Heart left ventricle (tissue), 16 donors: ENCODE measurements at places on chromosomes 6 and 20.

DNA sequence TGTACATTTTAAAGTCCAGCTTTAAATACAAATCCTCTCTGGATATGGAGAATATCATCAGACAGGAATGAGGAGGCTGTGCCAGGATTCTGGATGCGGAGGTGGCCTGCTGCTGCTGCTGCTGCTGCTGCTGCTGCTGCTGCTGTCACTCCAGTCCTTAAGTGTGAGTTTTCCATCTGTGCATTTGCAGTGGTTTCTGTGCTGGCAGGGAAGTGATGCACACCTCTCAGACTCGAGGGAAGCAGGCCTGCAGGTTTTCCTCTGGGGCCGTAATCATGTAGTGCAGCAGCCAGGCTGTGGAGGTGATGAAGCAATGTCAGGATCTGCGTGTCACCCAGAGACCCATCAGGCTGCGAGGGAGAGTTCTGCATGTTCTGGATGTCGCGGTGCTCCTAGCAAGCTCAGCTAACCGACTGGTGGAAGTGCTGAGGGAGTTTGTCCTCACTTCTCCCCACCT is 32.0 kb downstream of the CFAP61 start:
- peak; percentile 52 for DNase-seq

DNA sequence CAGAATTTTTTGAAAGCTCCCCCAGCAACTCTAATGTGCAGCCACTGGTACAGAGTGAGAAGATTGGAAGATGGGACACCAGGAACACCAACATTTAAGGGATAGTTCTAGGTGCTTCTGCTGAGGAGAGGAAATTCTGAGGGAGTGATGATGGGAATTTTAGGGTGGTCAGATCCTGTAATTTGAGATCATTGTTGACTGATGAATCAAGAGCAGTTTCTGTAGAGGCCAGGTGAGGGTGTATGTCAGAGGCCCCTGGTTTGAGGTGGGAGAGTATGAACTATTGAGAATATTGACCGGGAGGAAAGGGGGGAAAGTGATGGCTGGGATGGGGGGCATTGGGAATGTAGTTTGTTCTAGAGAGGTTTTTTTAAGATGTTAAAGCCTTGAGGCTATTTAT is 47.2 kb downstream of the PTPRA start:
- DNase-seq, result no peak

DNA sequence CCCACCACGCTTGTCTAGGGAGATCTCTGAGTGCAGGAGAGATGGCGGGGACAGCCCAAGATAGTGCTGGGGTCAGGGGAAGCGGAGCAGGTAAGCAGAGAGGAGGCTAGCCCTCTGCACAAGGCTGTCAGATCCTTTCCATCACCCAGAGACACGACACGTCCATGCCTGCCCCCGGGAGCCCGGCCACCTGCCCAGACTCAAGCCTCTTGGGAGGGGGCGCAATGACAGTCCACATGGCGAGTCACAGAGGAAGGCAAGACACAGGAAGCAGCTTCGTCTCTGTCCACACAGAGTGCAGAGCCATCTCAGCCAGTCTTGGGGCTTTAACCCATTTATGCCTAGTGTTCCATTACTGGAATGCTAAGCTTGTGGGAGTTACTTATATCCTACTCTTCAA is 78.4 kb downstream of the PREX1 start:
- no peak for DNase-seq

DNA sequence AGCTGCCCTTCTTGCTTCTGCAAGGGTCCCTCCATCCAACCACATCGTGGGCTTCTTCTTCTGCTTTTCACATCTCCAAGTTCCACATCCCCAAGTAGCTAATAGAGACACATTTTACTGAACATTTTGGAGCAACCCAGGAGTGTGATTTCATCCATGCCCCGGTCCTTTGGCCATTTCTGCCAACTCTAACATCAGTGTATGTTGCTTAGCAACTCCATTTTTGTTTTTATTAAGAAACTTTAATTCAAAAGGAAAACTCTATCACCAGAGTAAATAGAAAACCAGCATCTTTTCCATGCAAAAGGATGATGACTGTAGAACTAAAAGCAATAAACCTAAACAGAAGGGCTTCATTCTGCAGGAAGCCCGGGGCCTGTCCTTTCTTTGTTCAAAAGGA is 32.7 kb upstream of the SULF2 start:
- DNase-seq, result no peak

- no peak for DNase-seq
Measured at GRCh38 chr20:48205786-48206185, 420.5 kb upstream of the SULF2 start.

- no peak for DNase-seq
Measured at GRCh38 chr6:166029506-166029905, 138.1 kb downstream of the TBXT start.

DNA sequence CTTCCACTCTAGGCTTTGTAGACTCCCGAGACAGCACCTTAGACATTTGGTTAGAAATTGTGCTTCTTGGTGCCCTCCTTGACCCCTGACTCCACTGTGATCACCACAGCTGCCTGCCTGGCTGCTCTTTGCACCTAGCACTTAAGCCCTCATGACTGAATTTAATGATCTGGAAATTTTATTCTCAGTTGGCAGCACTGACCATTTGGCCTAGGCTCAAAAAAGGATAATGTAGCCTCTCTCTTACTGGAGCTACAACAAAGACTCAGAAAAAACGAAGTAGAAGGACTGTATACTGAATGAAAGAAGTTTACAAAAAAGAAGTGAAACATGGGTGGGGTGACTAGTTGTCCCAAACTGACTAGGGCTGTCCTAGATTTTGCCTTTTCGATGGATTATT is 11.3 kb upstream of the ABRACL start:
- no peak for DNase-seq

- no peak for DNase-seq
Measured at GRCh38 chr6:79702691-79703090, 71.6 kb downstream of the SH3BGRL2 start.

GRCh38 chr20:51230727-51231126 is 207.8 kb upstream of the KCNG1 start:
- no peak for DNase-seq

DNA sequence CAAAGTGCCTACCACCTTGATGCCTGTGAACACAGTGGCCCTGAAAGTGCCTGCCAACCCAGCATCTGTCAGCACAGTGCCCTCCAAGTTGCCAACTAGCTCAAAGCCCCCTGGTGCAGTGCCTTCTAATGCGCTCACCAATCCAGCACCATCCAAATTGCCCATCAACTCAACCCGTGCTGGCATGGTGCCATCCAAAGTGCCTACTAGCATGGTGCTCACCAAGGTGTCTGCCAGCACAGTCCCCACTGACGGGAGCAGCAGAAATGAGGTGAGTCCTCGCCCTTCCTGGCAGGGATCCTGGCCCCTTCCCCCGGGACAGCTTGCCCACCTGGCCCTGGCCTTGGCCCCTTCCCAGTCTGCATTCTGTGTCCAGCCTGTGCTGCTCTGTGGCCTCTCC is 17.9 kb downstream of the MAVS start:
- DNase-seq, result no peak

GRCh38 chr6:30355281-30355680 is 10.3 kb downstream of the RPP21 start:
- DNase-seq, result no peak

DNA sequence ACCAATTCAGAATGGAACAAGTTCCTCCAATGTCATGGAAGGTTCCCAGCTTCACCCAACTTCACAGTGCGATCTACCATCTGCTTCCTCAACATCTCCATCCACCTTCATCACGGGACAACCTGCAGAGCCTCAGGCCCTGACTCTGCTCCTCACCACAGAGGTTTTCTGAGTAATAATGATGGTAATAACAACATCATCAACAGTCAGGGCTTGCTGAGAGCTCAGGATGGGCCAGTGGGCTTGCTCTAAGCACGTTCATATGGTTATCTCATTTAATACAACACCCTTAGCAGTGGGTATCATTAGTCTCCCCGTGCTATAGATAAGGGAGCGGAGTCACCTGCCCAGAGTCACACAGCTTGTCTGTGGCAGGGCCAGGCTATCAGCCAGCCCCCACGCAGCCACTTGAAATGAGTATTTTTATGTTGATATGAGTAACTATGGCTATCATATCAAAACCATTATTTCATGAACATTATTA is 38.6 kb downstream of the PREX1 start:
- DNase-seq, result no peak

DNA sequence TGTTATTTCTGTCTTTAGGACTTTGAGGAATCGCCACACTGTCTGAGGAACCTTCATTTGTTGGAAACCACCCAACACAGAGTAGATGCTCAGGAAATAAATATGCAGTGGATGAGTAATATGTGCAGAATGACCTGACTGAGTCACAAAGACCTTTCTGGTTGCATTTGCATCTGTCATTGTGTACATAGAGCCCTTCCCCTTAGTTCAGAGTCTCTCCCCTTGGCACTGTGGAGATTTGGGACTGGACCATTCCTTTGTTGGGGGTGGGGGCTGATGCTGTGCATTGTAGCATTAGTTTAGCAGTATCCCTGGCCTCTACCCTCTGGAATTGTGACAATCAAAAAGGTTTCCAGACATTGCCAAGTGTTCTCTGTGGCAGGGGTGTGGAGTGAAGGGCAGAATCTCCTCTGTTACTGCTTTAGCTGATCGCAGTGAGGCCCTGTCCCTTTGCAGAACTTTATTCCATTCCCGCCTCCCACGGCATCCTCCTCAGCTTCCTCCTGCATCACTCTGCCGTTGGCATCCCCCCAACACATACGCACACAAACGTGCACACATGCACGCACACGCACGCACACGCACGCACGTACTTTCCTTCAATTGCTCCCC is 64.5 kb downstream of the EYA2 start:
- no peak for DNase-seq

DNA sequence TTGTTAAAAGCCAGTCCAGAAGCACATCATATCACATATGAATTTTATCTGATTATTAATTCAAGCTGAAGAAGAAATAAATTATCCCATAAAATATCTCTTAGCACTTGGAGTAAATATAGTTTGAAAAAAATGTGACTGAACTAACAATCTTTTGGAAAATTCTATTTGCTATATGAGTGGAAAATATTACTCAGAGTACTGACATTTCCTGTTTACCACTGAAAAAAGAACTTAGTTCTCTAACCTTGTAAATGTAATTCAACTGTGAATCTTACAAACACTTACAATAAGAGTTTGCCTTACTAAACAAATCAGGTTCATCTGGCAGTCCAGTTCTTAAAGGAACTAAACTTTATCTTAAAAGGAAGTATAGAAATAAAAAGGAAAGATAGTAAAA is 44.2 kb downstream of the MOXD1 start:
- no peak for DNase-seq

GRCh38 chr6:2695454-2696095 is 55.1 kb downstream of the MYLK4 start:
- no peak for DNase-seq

DNA sequence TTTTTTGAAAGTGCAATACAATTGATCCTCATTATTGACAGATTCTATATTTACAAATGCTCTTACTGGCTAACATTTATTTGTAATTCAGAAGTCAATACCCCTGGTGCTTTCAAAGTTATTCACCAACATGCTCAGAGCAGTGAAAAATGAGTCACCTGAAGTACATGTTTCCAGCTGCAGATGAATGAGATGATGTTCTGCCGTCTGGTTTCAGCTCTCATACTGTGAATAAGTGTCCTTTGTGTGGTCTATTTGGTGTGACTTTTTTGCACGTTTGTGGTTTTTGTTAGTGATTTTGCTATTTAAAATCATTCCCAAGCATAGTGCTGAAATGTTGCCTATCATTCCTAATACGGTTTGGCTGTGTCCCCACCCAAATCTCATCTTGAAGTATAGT is 22.3 kb upstream of the EYA4 start:
- DNase-seq, result no peak

- DNase-seq, result no peak
Measured at GRCh38 chr6:129209355-129209754, 326.4 kb downstream of the LAMA2 start.

- no peak for DNase-seq
Measured at GRCh38 chr6:119446115-119446554, 96.6 kb upstream of the MAN1A1 start.

- no peak for DNase-seq
Measured at GRCh38 chr6:106964099-106964498, 10.4 kb downstream of the CD24 start.

DNA sequence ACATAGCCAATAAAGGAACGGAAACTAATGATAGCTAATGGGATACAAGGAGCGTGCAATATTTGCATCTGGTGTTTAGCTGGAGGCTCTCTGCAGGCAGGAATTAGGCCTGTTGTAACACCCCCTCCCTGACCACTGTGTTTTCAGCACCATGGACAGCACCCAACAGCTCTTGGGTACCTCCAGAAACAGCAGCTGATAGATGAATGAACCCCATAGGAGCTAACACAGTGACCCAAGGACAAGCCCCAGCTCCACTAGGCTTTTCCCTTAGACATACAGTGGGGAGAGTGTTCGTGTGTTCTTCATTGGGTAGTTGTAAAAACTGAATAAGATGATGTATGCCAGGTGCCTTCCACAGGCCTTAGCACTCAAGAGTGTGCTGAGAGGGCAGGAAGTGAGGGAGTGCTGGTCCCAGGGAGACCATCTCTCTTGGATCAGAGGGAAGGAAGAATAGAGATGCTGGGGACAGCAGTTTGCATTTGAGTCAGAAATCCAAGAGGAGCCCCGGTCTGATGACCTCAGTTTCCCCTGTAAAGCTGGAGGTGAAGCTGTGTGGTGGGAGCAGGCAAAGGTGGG is 161.3 kb downstream of the PHACTR3 start:
- DNase-seq, result no peak

DNA sequence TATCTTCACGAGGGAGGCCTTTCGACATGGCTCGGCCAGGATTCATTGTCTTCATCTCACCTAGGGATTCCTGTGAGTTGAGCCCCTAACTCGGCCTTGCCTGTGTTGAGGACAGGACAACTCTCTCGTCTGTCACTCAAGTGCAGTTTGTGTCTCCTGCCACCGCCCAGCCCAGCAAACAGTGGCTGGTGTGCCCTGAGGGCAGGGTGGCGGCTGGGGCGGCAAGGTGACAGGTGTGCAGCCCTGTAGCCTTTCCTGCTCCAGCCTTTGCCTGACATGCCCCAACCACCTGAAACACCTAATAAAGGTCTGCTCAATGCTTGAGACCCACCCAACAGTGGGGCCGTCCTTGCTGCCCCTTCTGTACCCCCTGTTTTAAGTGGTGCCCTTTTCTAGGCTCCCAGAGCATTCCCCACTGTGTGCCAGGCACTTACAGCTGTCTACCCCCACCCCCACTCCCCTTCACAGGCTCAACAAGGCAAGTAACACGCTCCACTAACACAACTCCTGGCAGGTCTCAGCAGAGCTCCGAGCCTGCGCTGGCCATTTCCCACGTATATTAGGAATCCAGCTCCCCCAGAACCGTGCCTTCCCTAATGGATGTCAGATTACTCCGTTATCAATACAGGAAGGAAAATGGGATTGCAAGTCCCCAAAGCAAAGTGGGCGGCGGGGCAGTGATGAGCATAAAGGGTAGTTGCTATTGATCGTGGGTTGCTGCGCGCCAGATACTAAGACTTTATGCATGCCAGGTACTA is 17.7 kb downstream of the GFRA4 start:
- DNase-seq, result no peak

DNA sequence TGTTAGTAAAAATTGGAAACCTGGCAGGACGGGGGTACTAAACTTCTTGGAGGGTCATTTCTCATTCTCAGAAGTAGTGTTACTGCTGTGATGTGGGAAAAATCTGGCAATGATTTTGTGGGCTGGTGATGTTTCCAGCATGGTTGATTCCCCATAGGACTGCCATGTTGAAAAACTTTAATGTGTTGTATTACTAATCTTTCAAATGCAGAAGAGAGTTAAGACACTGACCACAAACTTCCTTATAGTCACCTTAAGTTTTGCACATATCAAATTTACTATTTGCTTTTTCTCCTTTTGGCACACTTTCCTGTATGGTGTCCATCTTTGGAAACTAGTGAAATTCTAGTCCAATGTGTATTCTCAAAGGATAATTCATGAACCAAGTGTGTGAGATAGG is 236.2 kb upstream of the TAB2 start:
- no peak for DNase-seq

GRCh38 chr6:167485186-167485978 is 160.5 kb downstream of the TTLL2 start:
- DNase-seq, result no peak
